Activated CD4-positive, alpha-beta T cell treated with anti-CD3 and anti-CD28 coated beads for 4 hours (primary cell): ENCODE measurements at places on chromosomes 4 and X.

DNA sequence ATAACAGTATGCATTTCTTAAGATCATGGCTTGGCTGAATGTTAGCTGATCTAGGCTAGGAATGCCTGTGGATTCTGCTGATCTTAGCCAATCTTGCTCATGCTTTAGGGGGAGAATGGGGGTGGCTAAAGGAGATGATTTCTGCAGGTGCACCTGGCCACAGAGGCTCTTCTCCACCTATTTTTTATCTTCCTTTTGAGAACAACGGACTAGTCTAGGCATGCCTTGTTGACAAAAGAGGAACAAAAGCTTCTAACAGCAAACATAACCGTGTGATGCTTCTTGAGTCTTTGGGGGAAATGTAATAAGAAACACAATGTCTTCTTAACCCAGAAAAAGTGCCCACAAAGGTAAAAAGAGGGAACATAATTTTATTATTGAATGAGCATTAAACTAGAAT, 743.5 kb downstream of the ARAP2 start:
- no peak for DNase-seq

GRCh38 chr4:139686130-139686529, 20.5 kb downstream of the MGST2 start:
- DNase-seq, result no peak

GRCh38 chr4:122542411-122543236, 78.2 kb downstream of the IL21 start:
- no peak for DNase-seq

GRCh38 chr4:62260254-62260653, 1060.1 kb downstream of the ADGRL3 start:
- DNase-seq, result no peak

- DNase-seq, result no peak
Observed at GRCh38 chr4:188437535-188437934, 298.3 kb downstream of the TRIML1 start.

DNA sequence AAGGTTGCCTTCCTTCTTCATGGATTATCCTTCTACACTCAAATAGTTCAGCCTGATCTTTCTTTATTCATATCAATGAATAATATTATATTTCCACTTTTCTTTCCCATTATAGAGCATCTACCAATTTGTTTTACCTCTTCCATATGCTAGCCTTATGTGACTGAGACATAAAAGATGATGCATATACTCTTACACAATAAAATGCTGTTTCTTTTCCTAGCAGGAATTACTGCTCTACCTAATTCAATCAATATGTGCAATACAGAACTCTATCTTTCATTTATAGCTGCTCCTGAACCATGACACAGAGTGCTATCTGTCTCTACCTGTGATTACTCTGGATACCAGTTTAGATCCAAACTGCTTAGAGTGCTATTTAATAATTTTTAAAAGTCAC, 2334.0 kb downstream of the PCDH7 start:
- no peak for DNase-seq

DNA sequence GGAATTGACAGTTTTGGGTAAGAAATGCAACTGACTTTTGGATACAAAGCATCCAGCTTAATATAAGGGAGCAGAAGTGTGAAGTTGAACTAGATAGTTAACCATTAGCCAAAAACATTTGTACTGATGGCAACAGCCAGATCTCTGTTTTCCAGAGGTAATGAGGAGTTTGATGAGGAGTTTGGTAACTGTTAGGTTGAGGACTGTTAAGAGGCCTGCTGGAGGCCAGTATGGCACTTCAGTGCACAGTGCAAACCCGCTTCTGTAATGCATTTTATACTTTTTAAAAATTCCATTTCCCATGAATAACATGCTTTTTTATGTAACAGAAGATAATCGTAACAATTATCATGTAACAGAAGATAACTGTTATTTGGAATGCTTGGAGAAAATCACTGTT, 30.0 kb downstream of the CDKL5 start:
- no peak for DNase-seq

DNA sequence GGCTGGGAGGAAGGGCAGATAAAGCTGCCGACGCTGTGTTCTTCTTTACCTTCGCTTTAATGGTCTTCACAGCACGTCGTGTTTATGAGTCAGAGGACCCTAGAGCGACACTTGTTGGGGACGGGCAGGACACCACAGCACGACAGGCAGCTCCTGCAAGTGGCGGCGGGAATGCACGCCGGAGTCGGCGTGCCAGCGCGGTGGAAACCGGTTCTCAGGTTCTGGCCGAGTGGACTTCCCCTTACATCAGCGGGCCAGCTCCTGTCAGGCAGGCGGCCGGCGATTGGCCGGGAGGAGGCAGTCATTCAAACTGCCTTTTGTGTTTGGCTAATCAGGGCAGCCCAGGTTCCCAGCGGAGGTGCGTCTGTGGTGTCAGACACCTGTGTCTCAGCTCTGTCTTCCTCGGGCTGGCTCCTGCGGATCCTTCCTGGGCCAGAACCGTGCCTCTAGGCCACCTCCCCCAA, 150.9 kb downstream of the SHROOM3 start:
- no peak for DNase-seq

GRCh38 chrX:39144956-39145355, 343.7 kb downstream of the MID1IP1 start:
- no peak for DNase-seq
